Activated CD8-positive, alpha-beta memory T cell treated with anti-CD3 and anti-CD28 coated beads, Interleukin-2, amount 50 U/mL, for 4 hours (primary cell): ENCODE measurements at places on chromosomes 16 and 17.

DNA sequence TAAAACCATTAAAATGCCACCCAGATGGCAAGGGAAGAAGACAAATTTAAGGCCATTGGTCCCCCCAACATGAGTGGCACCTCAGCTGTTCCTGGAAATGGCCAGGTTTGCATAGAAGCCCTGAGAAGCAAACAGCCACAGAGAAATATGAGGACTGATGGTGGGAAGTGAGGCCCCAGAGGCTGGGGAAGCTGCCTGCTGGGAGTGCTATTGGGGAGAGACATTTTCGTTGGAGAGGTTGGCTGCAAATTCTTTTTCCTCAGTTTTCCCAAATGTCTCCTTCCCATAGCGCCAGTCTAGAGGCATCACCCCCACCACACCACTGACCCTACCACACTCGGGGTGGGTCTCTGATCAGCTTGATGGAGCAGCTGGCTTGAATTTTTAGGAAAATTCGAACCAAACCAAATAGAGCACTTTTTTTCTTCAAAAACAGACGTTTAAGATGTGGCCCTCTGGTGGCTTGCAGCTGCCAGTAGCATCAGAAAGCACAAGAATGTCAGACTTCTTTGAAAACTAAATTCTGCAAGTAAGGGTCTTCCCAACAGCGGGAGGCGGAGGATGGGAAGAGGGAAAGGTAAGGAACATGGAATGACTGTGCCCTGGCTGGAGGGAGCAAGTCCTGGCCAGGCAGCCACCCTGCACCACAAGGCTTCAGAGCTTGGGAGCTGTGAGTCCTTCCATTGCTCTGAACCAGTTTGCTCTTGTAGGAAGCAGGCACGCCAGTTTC lies 13.2 kb upstream of the SLC12A3 start:
- no peak for DNase-seq

GRCh38 chr16:35713762-35714650 lies 2254.6 kb downstream of the TP53TG3F start:
- DNase-seq = no peak

DNA sequence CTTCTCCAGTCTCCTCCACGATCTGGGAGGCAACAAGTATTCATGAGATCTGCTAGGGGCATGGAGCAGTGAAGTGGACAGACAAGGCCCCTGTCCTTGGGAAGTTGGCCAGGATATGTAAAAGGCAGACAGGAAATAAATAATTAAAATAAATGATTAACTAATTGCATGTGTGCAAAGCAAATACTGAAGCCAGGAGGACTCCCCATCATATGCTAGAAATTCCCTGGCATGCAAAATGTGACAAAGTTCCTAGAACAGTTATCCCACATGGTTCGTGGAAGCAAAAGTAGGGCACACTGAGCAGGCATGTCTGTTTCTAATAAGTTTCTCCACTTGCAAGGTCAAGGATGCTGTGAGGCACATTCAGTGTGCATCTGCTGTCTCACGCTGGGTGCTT lies 86.8 kb downstream of the CDYL2 start:
- no peak for DNase-seq

DNA sequence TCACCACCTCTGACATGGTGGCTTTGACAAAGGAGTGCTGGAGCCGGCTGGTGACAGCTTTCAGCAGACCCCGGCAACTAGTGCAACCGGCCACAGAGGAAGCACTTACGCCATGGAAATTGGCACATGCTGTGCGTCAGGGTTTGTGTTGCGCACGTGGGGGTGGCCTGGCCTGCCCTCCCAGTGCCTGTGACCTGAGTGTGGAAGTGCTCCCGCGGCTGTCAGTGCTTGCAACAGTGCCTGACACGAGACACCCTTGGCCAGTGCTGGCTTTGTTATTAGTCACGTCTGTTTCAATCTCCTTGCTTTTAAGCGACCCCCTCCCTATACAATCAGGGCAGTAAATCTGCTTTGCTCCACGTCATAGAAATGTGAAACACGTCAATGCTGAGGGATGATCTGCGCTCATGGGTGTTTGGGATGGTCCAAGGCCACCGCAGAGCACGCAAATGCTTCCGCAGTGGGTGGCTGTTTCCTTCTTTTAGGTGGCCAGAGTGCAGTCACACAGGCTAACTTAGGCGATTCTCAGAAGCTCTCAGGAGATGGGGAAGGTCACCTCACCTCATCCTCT lies 64.3 kb downstream of the PGS1 start:
- DNase-seq = no peak

- DNase-seq = no peak
These were observed 28.9 kb downstream of the LITAF start for GRCh38 chr16:11557801-11558200.

- DNase-seq = no peak
These were observed 13.0 kb downstream of the PITPNC1 start for GRCh38 chr17:67390006-67390645.

DNA sequence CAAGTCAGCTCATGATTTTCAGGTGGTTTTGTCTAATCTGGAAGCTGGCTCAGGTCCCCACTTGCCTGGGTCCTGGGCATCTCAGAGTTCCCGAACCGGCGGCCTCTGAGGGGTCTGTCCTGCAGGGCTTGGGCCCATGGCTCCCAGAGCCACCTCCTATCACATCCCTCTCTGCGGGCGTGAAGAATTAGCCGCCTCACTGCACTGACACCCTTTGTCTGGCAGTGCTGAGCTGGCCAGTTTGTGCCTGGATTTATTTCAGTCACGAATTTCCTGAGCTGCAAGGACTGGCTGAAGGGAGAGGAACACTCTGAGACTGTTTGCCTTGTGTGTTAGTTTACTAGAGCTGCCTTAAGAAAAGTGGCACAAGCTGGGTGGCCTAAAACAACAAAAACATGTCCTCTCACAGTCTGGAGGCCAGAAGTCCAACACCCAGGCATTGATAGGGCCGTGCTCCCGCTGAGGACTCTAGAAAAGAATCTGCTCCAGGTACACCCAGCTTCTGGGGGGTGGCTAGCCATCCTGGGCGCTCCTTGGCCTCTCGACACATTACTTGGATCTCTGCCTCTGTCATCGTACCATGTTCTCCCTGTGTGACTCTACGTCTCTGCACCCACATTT lies 217.5 kb upstream of the DYNLRB2 start:
- no peak for DNase-seq

DNA sequence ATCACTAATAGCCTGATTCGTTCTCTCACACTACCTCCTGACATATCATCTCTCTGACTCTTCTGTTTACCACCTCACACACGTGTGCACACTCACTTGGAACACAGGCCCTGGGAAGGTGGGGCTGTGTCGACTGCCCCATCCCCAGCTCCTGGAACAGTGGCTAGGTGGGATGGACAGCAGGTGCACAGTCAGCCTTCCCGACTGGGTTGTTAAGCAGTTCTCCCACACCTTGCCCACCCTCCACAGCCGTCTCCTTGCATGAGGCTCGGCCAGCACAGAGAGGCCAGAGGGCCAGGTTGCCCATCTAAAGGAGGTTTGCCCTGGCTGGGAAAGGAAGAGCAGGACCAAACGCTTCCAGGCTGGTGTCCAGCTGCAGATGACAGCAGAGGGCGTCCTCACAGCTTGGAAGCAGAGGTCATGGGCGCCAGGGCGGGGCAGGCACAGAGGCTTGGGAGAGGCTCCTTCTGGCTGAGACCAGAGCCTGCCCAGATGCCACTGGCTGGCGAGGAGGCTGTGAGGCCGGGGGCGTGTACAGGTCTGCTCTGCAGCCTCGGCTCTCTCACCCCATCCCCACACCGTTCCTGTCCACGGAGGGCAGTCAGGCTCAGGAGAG lies 92.8 kb downstream of the AMFR start:
- DNase-seq = no peak

GRCh38 chr17:59375857-59376256 lies 44.4 kb downstream of the YPEL2 start:
- DNase-seq = no peak

GRCh38 chr17:57255776-57256681 lies at the start of gene MSI2:
MSI2 (plus strand) TSS chr17:57256523; CDS start chr17:57256743, 220 bp downstream.
- peak; percentile 96 for DNase-seq

GRCh38 chr17:16910341-16910740 lies 61.6 kb downstream of the TNFRSF13B start:
- no peak for DNase-seq

GRCh38 chr17:29252101-29252791 lies 5.6 kb downstream of the CRYBA1 start:
- DNase-seq = no peak

GRCh38 chr17:80455336-80455710 lies 21.1 kb downstream of the NPTX1 start:
- no peak for DNase-seq

DNA sequence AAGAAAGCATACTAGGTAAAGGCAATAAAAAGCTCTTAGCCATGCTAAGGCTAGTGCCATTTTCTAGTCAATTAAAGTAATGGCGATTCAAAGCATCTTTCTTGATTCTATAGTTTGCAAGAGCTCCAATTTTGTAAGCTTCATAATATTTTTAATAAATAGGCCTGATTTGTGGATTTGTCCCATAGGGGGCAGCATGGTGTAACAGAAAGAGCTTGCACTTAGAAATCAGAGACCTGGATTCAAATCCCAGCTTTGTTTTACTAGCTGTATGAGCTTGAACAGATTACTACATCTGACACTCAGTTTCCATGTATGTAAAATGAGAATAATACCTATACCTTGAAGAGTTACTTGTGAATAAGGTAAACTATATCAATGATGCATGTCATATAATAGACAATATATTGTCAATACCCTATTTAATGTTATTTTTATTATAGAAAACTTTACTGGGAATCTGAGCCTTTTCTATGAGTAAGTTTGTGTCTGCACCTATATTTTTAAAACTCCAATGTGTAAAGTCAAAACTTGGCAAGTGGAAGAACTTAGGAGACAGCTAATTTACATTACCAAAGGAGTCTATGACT lies 93.6 kb upstream of the NOG start:
- no peak for DNase-seq

DNA sequence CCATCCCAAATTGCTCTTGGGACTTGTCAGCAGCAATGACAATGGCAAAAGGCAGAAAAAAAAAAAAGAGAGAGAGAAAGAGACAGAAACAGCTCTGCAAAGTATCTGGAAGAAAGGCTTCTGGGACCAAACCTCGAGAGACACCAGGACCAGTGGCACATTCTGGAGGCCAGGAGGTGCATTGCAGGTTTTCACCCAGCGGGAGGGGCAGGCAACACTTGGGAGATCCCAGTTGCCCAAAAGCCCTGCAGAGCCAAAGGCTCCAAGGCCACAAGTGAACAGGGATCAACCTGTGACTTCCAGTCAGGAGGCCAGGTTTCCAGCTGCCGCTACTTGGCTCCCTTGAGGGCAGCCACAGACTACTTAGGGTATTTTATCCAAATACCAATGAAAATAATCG lies 110.8 kb upstream of the CDH5 start:
- no peak for DNase-seq

- no peak for DNase-seq
These were observed 33.8 kb upstream of the CRISPLD2 start for GRCh38 chr16:84785843-84786581.

GRCh38 chr16:19864566-19864965 lies 20.1 kb downstream of the GPRC5B start:
- DNase-seq = no peak

DNA sequence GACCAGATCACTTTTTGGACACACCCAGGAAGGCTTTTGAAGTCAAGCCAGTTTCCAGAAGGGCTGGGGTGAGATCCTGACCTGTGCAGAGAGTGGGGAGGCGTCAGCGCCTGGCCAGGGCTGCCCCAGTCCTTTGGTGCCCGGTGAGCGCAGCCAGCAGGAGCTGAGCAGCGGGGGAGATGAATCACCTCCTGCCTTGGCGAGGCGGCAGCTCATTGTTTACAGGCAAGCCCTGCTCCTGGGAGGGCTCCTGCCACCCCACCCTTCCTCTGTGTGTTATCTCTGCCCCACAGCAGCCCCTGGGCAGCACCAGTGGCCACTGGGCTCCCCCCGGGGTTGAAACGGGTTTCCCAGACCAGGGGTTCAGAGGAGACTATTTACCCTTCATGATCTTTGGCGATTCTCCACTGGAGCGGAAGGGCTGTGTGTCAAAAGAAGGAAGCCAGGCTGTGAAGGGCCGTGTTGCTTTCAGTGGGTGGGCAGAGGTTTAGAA lies 14.1 kb upstream of the ITGB4 start:
- no peak for DNase-seq

- DNase-seq = no peak
These were observed 108.1 kb downstream of the SNX11 start for GRCh38 chr17:48215583-48216139.

DNA sequence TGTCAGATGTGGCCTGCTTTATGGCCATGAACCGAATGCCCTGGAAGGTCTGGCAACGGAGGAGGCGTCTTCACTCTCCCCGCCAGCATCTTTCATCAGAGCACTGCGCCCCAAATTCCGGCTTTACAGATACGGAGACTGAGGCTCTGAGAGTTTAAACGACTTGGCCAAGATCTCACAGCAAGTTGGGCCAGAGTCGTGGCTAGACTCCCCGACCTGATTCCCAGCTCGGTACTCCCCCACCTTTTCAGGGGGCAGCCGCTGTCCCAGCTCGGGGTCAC lies 1.7 kb downstream of the NGFR start:
- DNase-seq = no peak

- no peak for DNase-seq
These were observed 14.2 kb downstream of the MYO18A start for GRCh38 chr17:29165800-29166506.

- no peak for DNase-seq
These were observed 15.4 kb upstream of the ARL4D start for GRCh38 chr17:43383372-43383771.

DNA sequence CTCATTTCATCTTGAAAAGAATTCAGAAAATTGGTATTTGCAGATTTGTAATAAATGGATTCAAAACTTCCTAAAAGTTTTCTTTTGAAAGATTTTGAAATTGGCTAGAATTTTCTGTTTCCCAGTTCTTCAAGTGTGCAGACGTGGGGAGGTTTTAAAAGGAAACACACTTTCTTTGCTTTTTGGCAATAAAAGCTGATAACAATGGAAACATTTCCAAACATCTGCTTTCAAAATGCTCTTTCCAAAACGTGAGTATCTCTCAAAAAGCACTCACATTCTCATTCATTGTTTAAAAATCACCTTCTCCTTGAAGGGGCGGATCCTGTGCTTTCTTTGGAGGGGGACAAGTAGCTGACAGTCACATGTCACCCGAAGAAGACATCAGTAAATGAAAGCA lies 8.6 kb upstream of the GSG1L start:
- DNase-seq = no peak

GRCh38 chr17:40303009-40303657 lies 5.8 kb upstream of the RARA start:
- DNase-seq = peak; percentile 62

- no peak for DNase-seq
These were observed at the start of gene KRT14 for GRCh38 chr17:41586863-41587495. KRT14 (minus strand) TSS chr17:41586895; CDS start chr17:41586834, 61 bp downstream.

- DNase-seq = no peak
These were observed 20.0 kb downstream of the GALNS start for GRCh38 chr16:88836791-88837190.

- DNase-seq = no peak
These were observed 3.3 kb downstream of the IFT20 start for GRCh38 chr17:28331891-28332420.

DNA sequence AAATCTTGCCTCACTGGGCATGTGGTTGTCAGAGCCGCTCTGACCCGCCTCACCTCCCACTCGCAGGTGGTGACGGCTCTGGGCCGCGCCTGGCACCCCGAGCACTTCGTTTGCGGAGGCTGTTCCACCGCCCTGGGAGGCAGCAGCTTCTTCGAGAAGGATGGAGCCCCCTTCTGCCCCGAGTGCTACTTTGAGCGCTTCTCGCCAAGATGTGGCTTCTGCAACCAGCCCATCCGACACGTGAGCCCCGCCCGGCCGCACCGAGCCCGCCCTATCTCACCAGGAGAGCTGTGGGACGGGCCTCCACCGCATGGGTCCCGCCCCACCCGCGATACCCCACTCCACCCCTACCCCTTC lies 4.0 kb downstream of the TGFB1I1 start:
- DNase-seq = no peak

- no peak for DNase-seq
These were observed 37.1 kb downstream of the TRIM25 start for GRCh38 chr17:56876766-56877179.
